ENCODE measurements at places on chromosomes 16 and 17.

GRCh38 chr17:29760279-29761039 is 137.7 kb upstream of the CORO6 start:
- no peak for DNase-seq

- DNase-seq, result no peak
Observed at GRCh38 chr17:11039342-11039741, 201.5 kb upstream of the PIRT start.

DNA sequence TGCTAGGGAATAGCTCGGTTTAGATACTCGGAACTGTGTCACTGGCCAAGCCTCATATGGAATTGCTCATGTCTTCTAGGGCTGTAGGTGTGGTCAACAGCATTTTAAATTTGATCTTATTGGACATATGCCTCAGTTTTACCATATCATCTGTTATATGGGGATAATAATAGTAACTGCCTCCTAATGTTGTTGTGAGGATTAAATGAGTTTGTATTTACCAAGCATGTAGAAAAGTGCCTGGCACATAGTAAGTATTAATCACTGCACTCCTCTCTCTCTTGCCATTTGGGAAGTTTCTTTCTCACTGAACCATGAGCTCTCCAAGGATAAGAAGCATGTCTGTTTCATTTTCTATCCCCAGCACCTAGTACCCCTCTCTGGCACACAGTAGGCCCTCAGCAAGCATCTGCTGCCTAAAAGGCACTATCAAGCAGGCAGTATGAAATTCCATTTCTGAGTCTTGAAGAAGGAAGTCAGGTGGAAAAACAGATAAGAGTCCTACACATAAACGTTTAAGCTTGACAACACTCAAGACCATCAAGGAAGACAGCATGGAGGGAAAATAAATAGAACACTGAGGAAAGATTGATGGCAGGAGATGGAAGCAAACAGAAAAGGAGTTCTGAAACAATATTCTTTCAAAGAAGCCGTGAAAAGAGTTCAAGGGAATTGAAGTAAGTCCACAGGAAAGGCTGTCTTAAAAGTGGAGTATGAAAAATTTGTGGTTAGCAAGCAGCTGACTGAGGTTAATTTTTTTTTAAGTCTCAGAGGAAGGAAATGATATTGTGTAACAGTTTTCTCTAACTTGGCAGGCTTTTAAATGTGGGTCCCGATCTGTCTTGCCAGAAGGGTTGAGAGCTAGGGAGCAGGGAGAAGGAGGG is 2.2 kb upstream of the ATP6V0A1 start:
- no peak for DNase-seq

DNA sequence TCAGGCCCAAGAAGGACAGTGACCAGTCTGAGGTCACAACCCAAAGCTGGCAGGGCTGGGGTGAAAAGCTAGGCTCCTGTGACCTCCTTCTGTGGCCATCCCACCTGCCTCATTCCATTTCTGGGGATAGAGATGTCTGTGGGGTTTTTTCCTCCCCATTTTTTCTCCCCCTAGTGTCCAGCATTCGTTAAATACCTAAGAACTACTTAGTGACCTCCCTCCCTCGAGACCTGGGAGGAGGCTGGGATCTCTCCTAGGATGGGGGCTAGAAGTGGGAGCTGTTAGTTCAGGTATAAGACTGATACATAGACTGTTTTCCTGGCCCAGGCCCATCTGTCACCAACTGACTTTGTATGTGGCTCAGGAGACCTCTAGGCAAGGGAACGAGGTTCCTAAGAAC is 20.5 kb upstream of the STAC2 start:
- no peak for DNase-seq
